NCI-H187 treated with DMSO at 0.1 percent for 48 hours (cell line): ENCODE measurements at places on chromosomes 11 and 22.

DNA sequence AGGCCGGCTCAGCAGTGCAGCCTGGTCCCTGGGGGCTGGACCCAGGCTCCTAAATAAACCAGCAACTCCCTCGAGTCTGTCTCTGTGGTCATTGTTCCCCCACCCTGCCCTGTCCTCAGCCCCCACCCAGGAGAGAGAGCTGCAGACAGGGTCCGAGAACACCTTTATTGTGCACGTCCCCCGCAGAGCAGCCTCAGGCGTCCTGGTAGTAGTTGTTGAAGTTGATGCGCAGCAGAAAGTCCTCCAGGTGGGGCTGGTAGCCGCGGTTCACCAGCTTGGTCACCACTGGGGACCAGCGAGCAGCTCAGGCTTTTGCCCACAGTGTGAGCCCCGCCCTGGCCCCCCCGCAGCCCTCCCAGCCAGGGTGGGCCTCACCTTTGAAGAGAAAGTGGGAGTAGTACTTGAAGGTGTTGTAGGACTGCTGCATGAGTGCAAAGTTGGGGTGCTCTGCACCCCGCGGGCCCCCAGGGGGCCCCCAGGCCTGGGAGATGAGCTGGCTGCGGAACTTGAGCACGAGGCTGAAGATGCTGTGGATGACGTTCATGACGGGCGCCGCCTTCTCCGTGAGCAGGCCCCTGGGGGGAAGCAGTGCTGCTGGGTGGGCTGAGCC, 16.8 kb downstream of the SELENOO start:
- DNase-seq: no peak

- DNase-seq: no peak
These were observed 87.6 kb upstream of the APOA1 start for GRCh38 chr11:116925050-116925449.

DNA sequence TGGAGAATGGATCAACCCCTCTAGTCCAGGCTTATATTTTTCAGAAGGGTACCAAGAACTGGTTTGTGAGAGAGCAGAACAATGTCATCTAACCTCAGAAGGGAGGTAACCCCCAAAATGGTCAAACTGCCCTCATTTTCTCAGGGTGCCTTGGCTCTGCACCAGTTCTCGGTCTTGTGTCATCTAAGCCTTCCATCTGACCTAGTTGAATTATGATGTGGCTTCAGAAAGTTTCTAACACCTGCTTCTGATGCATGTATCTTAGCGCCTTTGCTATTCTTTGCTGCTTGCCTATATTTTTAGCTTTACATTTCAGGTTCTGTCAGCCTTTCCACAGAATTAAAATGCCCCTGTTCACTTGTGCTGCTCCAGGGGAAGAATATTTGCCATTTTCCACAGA, 91.7 kb upstream of the E2F8 start:
- no peak for DNase-seq

GRCh38 chr22:50526834-50527801, 1.7 kb upstream of the SCO2 start:
- no peak for DNase-seq

DNA sequence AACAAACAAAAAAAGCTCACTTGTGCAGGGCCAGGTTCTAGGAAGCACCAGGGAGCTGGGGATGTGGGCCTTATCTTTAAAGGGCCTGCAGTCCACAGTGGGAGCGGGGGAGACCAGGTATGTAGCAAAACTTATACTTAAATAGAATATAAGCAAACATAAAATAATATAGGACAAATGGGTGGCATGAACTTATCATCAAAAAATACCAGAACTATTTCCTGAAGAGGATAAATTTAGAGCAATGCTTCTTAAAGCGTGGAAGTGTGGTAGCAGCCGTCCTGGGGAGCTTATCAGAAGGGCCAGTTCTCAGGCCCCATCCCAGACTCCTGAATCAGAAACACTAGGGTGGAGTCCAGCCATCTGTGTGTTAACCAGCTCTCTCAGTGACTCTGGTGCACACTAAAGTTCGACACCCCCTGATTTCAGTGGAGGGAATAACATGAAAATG, 9.3 kb downstream of the VPS26B start:
- no peak for DNase-seq

DNA sequence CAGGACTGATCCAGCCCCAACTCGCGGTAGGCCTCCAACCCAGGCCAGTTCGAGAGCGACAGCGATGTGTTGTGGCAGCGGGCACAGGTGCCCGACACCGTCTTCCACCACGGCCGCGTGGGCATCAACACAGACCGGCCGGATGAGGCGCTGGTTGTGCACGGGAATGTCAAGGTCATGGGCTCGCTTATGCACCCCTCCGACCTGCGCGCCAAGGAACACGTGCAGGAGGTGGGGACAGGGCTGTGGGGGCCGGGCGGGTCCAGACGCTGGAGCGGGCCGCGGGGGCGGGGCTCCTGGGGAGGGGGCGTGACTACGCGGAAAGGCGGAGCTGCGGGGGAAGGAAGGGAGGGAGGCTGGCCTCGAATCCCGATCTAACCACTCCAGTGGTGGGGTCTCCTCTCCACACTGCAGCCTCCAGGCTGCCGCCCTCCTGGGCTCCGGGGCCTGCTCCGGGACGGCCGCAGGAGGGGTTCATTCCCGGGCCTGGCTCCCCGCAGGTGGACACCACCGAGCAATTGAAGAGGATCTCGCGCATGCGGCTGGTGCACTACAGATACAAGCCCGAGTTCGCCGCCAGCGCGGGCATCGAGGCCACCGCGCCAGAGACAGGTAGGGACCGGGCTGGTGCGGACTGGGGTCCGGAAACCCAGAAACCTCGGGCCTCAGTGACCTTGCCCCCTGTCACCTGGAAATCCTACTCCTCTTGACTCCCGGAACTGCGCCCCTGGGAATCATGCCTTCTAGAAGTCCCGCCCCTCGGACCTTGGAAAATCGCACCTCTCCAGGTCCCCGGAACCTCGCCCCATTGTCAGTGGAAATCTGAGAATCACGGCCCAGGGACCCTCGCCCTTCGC, 14.9 kb downstream of the TMEM258 start:
- DNase-seq: no peak

GRCh38 chr11:129418039-129418438, 42.4 kb downstream of the BARX2 start:
- no peak for DNase-seq

DNA sequence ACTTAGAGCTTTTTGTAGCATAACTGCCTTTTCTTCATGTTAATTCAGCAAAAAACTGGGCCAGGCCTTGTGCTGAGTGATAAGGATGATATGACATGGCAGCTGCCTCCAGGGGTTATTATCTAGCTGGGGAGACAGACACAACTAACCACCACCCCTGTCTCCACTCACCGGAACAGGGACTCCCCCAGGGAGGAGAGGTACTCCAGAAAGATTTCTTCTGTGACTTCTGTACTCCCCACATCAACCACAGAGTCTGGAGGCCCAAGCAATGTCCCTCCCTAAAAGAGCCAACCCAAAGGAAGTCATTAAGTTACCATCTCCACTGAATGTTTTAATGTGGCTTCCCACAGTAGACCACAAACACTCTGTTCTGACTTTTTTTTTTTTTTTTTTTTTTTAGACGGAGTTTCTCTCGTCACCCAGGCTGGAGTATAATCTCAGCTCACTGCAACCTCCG, 14.3 kb upstream of the PMM1 start:
- DNase-seq: no peak

GRCh38 chr11:75194147-75194546, 43.2 kb downstream of the SLCO2B1 start:
- DNase-seq: no peak

DNA sequence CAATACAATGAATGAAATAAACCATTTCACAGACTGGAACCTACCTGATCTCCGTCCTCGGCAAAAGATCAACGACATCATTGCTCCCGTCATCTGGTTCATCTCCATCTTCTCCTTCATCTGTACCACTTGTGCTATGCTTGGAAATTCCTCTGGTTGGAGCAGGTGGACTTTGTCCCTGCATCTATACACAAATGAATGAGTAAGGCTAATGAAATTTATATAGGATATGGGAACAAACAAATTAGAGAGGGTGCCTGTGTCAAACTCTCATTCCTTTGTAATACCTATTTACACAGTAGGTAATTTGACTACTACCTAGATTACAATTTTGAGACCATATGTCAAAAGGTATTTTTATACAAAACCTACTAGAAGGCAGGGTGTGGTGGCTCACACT, 59.4 kb downstream of the F2 start:
- DNase-seq: no peak

- DNase-seq: no peak
These were observed 32.4 kb downstream of the PIK3IP1 start for GRCh38 chr22:31259798-31260473.

GRCh38 chr11:45772449-45772774, 32.5 kb upstream of the SLC35C1 start:
- no peak for DNase-seq

DNA sequence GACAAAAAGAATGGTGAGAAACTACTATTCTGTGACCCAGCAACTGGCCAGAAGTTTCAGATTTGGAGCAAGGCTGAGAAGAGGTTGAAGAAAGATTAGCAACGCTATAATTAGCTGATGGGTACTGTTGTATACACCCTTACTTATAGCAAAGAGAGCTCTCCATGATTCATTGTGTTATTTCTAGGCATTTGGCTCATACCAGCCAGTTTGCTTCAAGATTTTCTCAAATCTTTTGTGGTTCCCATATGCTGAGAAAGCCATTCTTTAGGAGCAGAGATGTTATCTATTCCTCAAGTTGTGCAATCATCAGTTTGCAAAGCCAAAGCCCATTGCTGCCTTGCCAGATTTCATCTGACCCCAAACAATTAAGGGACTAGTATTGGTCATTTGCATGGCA, 179.4 kb downstream of the ETS1 start:
- DNase-seq: no peak

DNA sequence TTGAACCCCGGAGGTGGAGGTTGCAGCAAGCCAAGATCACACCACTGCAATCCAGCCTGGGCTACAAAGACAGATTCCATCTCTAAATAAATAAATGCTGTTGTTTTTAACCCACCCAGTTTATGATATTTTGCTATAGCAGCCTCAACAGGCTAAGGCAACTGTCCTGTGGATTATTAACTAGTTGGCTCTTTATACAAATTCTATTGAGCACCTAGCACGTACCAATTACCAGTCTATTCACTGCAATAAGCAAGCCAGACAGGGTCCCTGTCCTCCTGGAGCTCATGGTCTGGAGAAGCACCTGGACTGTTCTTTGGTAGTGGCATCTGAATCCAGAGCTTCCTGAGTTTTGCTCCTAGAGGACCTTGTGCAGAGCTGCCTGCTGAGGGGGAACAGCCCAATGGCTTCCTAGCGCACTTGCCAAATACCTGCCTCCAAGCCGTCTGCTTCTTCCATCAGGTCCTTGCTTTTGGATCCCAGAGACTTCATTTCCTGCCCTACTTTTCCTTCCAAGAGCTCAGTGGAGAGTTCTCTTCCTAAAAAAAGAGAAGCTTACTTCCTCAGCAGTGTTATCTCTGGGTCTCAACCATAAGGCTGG, 49.9 kb upstream of the MICAL2 start:
- DNase-seq: no peak

- no peak for DNase-seq
These were observed 19.1 kb downstream of the ARHGAP42 start for GRCh38 chr11:100706179-100706578.

DNA sequence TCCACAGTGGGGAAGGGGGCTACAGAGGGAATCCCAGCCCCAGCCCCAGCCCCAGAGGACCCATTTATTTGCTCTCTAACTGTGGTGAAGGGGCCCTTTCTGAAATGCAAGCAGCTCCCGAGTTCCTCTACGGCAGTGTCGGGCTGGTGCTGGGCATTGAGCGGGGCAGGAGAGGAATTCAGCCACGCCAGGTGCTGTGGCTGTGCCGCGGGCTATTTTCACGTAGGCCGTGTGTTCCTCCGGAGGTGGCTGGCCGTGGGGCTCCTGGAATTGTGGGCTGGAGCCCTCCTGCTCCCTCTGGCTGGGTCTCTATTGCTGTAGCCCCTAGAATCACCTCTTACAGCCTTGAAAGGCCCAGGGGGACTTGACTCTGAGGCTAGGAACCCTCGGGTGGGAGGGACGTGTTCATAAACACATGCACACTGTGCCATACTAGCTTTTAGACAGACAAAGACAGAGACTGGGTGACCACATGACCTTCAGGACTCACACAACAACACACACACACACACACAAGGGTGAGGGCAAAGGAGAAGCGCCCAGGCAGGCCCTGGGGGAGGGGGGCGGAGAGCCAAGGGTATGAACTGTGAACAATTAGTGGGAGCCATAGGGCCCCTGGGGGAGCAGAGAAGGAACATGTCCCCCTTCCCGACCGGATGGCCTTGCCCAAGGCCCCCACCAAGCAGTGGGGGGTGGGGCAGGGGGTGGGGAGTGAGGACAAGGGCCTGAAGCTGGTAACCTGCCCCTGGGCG, 48.4 kb upstream of the SYT7 start:
- DNase-seq: no peak

- no peak for DNase-seq
These were observed 62.1 kb upstream of the ARFGAP3 start for GRCh38 chr22:42919199-42919598.

- DNase-seq: no peak
These were observed 35.3 kb downstream of the KREMEN1 start for GRCh38 chr22:29108137-29108536.

DNA sequence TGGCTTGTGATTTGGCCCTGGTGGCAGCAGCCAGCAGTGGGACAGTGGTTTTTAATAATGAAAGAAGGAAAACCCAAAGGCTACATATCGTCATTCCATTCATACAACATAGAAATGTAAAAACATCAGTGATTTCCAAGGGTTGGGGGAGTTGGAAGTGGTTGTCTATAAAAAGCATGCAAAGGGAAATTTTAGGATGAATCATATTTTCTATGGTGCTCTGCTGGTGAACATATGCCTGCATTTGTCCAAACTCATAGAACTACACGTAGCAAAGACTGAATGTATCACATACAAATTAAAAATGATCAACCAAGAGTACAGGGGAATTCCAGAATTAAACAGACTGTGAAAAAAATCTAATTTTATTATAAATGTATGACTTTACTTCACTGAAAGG, 11.1 kb downstream of the OR5B3 start:
- no peak for DNase-seq
